Activated T-helper 17 cell treated with anti-CD3 and anti-CD28 coated beads, Interleukin-2, amount 50 U/mL, for 72 hours (primary cell): ENCODE measurements at places on chromosomes 3 and 15.
A peak's percentile ranks its signal among the peaks of the same experiment; 100 is the strongest.

DNA sequence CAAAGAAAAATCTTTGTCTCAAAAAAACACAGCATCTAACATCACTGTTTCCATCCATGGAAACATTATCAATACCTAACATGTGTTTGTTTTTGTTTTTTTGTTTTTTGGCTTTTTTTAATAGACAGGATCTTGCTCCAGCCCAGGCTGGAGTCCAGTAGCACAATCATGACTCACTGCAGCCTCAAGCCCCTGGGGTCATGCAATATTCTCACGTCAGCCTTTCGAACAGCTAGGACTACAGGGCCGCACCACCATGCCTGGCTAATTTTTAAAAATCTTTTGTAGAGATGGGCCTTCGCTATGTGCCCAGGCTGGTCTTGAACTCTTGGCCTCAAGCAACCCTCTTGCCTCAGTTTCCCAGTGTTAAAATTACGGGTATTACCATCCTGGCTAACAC is 52.8 kb downstream of the RAF1 start:
- ATAC-seq = no peak

DNA sequence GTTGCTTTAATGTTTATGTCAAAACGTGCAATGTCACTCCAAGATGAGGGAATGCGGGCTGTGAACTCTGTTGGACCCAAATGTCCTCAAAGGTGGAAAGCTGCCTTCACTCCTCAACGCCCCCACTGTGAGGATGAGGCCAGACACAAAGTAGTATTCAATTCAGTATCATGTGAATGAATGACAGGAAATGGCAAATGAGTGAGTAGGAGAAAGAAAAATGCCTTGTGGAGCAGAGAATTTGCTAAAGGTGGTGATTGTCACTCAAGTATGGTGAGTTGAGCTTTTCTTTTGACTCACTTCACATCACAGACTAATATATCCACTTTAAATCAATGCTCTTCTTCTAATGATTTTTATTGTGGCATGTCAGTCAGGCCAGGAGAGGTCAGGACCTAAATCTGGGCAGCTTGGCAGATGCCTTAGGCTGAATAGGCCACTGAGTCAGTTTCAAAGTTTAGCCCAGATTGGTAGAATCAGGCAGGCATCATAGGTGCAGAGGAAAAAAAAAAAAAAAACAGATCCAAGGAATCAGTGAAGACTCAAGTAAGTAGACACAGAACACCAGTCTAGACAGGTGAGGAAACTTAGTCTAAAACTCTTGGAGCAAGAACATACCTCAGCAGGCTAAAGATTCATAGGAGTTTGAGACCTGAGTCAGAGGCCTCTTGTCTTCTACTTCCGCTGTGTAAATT is 71.0 kb upstream of the ZBED2 start:
- peak; percentile 61 for ATAC-seq

GRCh38 chr15:86236356-86237110 is 156.9 kb downstream of the AGBL1 start:
- no peak for ATAC-seq

GRCh38 chr3:52091586-52092270 is 35.4 kb upstream of the DUSP7 start:
- ATAC-seq = no peak

- no peak for ATAC-seq
Measured at GRCh38 chr3:59535791-59536221, 486.0 kb upstream of the CFAP20DC start.

DNA sequence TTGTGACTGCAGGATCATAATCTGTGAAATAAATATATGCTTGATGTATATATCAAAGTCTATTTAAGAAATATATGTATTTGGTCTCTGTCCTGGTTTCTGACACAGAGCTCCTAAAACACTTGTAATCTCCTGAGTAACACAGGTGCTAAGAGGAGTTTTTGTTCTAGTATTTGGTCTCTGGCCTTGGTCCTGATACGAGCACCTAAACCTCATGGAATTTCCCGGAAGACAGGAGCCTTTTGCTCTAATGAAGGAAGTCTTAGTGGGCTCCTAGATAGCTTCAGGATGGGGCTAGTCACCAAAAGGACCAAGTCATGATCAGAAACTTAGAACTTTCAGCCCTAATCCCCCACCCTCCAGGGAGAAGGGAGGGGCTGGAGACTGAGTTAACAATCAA is 19.2 kb upstream of the MUSTN1 start:
- no peak for ATAC-seq

DNA sequence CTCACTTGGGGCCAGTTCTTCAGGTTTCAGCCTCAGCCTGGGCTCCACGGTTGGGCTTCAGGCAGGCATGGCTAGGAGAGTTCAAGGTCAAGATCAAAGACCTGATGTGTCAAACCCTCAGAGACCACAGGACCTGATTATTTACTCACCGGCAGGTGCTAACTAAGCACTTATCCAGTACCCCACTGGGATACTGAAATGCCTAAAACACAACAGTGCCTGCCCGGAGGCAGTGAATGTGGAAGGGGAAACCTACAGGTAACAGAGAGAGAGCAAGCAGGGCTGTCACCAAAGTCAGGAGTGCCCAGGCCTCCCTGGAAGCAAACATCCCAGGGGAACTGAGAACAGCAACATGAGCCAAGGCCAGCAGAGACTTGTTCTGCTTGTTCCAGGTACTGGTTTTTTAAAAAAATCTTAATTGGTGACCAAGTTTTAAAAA is 6.7 kb downstream of the IDH2 start:
- ATAC-seq = peak; percentile 54
